ENCODE measurements at places on chromosomes 16 and 17.

GRCh38 chr16:26491962-26492361, 574.8 kb upstream of the C16orf82 start:
- DNase-seq: no peak

DNA sequence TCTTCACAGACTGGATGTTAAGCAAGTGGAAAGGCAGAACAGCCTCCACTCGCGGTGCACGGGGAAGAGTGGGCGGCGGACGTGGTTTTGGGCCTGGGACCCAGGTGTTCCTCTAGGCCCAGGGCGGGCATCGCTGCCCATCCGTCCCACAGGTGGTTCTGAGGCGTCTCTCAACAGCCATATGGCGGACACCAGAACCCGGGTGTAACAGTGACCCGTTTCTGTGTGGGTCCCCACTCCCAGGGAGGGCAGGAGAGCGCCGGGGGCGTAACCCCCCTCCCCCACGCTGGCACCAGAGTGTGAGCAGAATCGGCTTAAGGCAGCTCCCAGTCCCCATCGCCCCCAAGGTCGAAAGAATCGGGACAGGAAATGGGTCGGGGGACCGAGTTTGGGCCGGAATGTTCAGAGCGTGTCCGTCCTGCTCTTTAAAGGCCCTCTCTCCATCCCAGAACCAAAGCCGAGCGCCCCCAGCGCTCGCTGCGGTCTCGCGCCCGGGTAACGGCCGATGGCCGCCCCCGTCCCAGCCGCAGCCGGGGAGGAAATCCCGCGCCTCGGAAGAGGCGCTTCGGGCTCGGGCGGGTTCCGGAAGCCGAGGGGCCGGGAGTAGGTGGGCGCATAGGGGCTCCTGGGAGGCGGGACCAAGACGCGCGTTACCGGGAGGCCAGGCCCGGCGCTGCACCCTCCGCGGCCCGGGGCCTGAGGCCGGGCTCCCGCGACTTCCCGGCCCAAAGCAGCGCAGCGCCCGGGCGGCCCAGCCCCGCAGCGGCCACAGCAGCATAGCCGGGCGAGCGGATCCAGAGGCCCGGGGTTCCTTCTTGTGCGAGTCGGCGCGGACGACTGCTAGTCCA, at the start of gene TK2:
Gene TK2 (minus strand): TSS at position 839 of the 848 bp plus-strand sequence. CDS start 61 bp downstream, at position 778.
- DNase-seq: peak; percentile 84

DNA sequence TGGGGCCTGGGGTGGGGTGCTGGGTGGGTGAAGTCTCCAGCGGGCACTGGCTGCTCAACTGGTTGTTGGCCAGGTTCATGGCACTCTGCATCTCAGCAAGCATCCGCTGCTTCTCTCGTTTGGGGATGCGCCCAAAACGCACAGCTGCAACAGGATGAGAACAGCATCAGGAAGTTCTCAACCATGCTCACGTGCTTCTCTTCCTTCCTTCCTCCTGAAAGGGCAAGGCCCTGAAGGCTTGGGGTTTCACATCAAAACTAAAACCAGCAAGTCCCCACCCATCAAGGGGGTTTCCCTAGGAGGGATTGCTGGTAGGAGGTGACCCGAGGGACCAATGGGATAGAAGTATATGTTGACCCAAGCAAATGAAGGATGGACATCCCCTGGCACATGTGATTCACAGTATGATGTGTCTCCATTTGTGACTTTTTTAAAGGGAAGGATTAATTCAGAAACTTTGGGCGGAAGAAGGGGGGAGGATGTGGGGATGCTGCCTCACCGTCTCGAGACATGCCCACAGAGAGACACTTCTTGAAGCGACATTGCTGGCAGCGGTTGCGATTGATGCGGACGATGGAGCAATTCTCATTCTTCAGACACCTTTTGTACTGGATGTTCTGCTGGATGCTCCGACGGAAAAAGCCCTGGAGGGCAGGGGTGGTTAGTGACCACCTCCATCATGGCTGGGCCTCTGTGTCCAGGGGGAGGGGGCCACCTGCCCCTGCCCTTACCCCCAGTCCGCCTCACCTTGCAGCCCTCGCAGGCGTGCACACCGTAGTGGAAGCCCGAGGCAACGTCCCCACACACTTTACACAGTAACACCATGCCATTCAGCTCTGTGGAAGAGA, 4.2 kb downstream of the NR1D1 start:
- DNase-seq: no peak

DNA sequence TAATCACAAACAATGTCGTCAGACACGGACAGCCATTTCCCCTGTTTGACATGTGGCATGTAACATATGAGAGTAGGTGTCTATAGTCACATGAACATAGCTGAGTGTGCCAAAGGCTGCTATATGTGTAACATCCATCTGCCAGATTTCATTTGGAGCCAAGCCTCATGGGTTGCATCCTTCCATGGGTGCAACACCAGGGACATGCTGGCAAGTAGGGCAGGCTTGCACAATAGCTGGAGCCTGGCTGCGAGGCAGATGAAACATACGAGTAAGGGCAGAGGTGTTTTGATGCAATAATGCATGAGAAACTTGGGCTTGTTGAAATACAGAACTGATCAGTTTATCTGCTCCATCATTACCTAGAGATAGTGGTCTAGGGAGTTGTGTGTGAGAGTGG, 9.0 kb upstream of the ZNF689 start:
- DNase-seq: no peak

- no peak for DNase-seq
Measured at GRCh38 chr17:3276126-3276525, 22.0 kb downstream of the OR3A1 start.

DNA sequence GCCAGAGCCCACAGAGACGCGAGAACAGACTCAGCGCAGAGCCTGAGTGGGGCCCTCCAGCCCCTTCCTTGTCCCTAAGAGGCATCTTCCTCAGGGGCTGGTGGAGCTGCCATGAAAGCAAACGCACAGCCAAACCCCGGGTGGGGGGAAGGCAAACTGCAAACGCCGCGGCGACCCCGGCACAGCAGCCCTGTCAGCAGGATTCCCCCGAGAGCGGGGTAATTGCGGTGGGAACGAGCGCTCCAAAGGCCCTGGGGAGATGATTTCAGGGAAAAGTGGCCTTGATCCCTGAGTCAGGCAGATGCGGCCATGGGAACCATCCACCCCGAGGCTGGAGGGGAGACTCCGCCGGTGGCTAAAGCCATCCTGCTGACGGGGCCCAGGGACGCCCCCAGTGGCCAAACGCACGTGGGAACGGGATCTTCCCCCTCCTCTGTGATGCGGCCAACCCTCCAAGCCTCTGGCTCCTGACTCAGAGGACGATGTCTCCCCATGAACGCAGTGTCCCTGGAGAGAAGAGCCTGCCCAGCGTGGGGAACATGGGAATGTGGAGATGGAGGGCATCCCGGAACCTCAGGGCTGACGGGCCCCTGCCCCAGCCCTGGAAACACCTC, 25.1 kb downstream of the SLC7A5 start:
- no peak for DNase-seq

DNA sequence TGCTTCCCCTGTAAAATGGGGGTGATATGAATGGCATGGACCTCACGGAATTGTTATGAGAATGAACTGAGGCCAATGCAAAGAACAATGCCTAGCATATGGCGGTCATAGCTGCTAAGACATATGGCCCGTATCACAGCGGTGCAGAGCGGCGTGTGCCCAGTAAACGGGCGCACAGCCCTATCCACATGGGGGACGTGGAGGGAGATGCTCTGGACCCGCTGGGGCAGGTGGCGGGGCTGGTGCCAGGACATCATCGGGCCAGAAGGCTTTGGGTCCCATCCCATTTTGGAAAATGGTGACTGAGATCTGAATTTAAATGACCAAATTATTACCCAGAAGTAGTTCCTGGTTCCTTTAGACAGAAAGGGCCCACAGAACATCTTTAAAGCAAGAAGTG, 18.5 kb upstream of the CPSF4L start:
- DNase-seq: no peak

- no peak for DNase-seq
Measured at GRCh38 chr17:18992454-18993130, 12.0 kb downstream of the FAM83G start.

GRCh38 chr17:44232061-44232460, 12.6 kb upstream of the UBTF start:
- DNase-seq: no peak

DNA sequence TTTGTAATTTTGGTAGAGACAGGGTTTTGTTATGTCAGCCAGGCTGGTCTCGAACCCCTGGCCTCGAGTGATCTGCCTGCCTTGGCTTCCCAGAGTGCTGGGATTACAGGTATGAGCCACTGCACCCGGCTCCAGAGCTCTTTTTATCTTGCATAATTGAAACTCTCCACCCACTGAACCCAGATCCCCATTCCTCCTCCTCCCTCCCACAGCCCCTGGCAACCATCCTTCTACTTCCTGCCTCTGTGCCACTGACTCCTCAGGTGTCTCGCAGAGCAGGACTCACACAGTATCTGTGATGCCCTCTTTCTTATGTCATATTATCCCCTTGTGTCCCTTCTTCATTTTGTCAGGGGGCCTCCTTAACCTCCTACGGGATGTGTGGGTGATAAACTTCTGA, 340.7 kb downstream of the SLC39A11 start:
- DNase-seq: no peak

- no peak for DNase-seq
Measured at GRCh38 chr16:89696670-89697128, 4.8 kb downstream of the SPATA2L start.

DNA sequence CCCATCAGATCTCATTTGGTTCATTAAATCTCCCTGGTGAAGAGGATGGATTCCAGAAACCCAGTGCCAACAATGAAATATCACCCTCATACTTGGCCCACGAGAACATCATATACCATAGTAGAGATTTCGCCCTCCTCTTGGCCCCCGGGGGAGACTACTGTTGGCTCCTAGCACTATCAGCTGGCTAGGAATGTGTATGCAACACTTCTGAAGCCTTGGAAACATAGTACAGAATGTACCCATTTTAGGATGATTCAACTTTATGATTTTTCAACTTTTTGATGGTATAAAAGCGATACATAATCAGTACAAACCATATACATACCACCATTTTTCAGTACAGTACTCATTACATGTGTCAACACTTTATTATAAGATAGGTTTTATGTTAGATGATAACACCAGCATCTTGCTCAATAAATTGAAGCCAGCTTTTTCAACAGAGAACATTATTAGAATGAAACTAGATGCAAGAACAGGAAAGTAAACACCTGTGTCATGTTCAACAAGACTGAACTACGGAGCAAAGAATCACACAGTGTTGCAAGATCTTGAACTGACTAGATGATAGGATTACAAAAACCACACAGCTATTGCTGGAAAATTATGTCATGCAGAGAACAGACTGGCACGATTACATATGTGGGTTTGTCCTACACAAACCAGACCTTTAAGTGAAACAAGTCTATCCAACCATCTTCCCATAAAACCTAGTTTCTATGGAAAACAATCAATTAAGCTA, 17.2 kb downstream of the RSL1D1 start:
- peak; percentile 46 for DNase-seq

GRCh38 chr16:27169511-27170071, 33.7 kb upstream of the KDM8 start:
- DNase-seq: peak; percentile 84

DNA sequence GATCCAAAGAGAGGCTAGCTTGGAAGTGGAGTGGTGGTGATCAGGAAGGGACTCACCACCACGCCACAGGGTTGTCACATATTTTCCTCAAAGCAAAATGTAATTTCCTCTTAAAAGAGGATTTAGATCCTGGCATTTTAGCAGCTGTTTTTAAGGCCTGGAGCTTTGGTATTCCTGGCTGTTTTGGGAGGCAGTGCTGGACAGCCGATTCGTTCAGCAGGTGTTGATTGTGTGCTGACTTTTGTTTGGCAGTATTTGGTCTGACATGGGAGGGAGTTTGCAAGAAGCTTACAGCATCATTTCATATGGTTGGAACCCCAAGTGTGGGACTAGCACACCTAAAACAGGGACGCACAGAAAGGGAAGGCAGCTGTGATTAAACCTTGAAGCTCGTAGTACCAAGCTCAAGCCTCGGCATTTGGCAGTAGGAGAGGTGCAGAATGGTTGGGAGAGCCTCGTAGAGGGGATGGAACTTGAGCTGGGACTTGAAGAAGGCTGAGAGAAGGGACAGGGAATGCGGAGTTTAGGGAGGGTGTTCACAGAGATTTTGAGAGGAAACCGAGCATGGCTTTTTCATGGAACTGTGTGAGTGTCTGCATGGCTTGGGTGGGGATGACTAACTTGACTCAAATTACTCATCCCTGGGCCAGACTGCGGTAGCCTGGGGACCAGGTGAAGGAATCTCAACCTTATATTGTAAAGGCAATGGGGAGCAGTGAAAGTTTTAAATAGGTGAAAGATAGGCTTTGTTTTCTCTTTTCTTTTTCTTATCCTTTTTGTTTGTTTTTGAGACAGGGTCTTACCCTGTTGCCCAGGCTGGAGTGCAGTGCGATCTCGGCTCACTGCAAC, 52.3 kb downstream of the RPTOR start:
- no peak for DNase-seq

Data from AG08395 (cell line).